Femur (tissue), 1 donor: ENCODE measurements at places on chromosomes 1 and 21.

DNA sequence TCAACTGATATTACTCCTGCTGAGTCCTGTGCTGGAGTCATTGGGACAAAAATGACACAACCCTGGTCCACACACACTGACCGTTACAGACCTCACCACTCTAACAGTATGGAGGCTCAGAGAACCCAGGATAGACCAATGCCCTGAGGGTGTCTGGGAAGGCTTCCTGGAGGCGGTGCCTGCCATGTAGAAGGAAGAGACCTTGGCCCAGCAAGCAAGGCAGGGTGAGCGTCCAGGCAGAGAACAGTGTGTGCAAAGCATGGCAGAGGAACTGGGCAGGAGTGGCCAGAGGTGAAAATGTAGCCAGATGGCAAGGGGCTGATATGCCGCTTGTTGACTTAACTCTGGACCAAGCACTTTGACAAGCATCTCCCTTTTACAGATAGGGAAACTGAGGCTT lies 85.5 kb downstream of the VWA5B1 start:
- DNase-seq = no peak

DNA sequence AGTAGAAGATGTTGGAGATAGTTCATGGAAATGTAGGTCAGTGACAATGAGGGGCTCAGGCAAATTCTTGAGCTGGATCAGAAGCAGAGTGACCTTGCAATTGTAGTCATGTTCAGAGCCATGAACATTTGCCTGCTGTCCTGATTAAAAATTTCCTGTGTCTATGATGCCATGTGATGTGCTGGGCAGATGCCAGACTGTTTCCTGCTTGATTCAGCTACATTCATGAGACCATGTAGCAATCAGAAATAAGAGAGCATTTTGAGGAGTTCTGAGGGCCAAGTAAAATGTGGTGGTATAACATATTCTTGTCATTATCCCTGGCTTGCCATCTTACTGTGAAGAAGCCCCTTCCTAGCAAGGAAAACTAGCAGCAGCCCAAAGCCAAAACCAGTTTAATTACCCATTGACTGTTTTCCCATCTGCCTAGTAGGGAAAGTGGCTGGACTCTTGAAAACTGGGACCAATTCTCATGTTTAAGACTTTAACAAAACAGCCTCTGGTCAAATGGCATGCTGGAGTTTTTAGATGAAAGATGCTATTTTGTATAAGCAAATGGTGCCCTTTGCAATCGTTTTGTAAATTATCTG lies 118.3 kb downstream of the NOS1AP start:
- DNase-seq = no peak

DNA sequence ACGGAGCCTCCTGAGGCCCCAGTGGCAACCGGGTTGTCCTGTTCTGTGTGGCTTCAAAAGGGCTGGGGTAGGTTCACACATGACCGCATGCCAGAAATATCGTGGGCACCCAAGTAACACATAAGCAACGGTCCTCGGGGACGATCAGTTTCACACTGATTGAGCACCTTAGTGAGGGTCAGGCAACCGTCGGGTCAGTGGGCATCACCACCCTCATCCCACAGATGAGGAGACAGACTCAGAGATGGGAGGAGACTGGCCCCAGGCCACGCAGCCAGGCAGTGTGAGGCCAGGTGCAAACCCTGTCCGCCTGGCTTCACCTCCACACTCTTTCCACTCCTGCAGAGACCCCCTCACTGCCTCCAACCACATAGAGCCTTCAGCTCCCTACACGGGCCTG lies 309.8 kb downstream of the MATN1 start:
- no peak for DNase-seq

GRCh38 chr21:32096411-32096810 lies 182.4 kb downstream of the MIS18A start:
- no peak for DNase-seq

GRCh38 chr1:197145446-197146024 lies 934 bp downstream of the ASPM start:
- no peak for DNase-seq

DNA sequence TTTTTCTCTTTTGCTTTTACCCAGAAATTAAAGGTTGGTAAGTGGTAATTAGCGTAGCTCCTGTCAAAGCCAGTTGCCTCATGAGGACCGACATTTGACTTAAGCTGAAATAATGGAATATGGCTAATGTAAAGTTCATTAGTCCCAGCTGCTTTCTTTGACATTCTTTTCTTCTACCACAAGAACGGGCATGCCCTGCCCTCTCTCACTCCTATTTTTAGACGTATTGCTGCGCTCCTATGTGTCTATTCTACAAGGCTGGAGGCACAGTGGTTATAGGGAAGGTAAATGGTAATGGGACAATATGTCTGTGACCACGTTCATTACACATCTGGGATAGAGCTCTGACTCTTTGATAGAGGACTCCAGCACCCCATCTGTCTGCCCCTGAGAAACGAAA lies 6.8 kb downstream of the CORT start:
- no peak for DNase-seq

DNA sequence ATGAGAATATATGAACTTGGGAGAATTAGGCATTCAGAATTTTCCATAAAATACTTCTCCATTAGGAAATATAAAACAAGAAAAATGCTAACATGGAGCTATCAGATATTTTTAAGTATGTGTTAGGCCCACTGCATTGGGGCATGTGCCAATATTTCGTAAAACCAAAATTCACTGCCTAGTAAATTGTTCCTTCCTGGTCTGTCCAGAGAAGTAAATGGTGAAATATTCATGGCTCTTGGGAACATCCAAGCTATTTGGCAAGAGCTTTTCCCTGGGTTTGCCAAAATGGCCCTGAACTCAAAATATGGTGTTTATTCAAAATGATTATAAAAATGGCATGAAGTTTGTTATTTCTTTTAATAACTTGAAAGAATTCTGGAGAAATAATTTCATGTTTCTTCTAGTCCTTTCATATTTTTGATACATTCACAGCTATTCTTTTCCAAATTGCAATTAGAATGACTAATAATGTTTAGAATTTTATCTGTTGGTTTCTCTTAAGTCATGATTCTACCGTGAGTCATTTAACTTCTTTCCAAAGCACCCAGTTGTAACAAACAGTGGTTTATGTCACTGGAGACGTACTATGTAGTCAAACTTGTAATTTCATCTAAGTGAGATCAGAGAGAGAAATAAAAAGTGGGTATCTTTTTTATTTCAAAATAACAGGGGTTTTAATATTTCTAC lies 25.7 kb upstream of the SLC19A2 start:
- DNase-seq = no peak

DNA sequence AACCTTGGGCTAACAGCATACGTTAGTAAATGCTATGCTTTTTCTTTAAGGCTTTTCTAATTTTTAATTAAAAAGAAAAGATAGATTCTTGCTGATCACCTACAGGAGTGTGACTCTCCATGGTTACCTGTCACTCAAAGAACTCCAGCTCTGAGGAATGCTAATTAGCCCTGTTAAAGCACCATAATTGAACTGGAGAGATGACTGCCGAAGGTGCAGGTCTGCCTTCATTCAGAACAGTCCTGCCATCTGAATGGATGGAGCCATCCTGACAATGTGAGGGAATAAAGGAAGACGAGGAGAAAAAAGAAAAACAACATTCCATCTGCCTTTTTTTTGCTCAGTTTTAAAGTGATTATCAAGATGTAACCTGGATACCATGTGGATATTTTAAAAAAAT lies 94.6 kb downstream of the ATP6V1G3 start:
- DNase-seq = no peak

- no peak for DNase-seq
Observed at GRCh38 chr1:93822730-93823425, 56.1 kb downstream of the DNTTIP2 start.

DNA sequence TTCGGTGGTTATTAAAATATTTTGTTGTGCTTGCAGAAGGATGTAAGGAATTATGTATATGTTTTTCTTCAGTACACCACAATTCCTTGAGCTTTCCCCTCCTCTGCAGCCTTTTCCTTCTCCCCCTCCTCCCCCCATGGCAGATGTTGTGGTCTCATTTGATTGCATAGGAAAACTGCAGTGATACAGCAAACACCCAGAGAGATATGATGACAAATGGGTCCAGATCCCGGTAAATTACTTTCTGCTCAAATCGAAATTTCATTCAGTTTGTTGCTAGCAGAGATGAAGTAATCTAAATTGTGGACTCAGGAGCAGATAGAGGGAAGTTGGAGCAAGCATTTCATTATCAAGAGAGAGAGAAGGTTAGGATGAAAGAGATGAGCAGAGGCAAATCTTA lies 9.9 kb downstream of the LMO4 start:
- no peak for DNase-seq

DNA sequence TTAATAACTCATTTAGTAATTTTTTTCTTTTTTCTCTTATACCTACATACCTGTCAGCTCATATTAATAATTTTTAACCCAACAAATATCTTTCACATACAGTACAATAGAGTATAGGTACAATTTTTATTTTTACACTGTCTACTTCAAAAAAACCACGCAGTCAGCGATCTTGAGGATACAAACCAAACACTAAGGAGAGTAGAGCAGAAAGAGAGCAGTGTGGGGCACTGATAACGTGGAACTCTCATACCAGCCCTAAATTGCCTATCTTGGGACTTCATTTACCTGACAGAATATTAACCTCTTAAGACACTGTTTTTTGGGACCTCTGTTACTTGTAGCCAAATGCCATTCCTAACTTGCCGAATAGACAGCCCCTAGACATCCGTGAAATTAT lies 5.5 kb downstream of the TRMT1L start:
- DNase-seq = no peak

DNA sequence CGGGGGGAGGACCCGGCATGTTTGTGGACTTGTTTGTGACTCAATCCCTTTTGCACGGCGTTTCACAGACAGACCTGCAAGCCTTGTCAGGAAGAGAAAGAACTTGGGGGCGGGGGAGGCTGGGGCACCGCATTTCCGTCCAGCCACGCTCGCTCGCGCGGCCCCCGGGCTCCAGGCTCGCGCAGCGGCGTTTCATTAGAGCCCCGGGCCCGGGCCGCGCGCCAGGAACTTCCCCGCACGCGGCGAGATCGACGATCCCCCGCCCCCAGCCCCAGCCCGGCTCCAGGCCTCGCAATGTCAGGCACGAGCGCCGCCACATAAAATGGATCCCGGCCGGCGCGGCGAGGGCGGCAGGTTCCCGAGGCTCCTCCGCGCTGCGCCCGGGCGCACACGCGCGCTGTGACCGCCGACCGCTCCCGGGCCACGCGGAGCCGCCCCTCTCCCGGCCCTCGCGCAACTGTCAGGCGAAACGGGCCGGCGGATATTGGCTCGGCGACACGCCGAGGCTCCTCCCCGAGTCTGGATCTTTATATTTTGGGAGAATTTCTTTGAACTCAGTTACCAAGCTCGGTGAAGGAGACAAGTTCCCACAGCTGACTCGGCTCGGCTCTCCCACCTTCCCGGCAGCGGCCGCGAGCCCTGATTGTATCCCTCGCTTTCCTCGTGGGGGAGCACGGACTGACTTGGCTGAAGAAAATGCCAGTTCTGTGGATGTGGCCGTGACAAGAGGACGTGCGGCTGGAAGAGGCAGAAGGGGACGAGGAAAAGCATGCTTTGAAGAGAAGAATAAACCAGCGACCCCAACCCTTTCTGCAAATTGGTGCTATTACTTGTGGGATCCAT lies at the start of gene KIF26B:
TSS of gene KIF26B (plus strand) at position 557 of the 843 bp plus-strand sequence. CDS start 440 bp downstream, outside the sequence.
- DNase-seq = peak; percentile 61

DNA sequence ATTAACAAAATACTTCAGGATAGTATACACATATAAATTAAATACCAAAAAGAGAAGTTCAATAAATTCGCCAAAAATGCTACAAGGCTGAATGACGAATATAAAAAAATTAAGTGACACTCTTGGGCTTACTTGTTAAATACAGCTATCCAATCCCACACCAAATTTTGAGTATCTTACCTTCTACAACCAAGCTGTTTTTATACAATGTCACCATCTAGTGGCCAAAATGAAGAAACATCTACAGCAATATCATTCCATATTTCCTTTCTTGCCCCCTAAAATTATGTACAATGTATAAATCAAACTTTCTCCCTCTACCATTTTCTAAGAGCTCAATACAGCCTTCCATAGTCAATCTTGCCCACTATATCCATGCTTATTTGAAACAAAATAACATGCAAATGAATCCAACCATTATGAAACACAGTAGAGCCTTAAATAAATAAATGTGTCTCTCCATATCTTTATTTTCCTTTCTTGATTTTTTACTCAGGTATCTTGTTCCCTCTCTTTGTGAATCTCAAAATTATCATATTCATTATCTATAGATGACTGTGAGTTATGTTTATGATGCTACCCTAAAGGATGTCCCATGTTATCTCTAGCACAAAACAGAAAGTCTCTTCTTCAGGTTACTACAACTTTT lies 86.3 kb downstream of the ACBD6 start:
- DNase-seq = no peak

- DNase-seq = peak; percentile 43
Observed at GRCh38 chr1:182484531-182485257, 34.7 kb downstream of the RGSL1 start.

- DNase-seq = no peak
Observed at GRCh38 chr1:84370266-84370665, 28.0 kb upstream of the DNASE2B start.

DNA sequence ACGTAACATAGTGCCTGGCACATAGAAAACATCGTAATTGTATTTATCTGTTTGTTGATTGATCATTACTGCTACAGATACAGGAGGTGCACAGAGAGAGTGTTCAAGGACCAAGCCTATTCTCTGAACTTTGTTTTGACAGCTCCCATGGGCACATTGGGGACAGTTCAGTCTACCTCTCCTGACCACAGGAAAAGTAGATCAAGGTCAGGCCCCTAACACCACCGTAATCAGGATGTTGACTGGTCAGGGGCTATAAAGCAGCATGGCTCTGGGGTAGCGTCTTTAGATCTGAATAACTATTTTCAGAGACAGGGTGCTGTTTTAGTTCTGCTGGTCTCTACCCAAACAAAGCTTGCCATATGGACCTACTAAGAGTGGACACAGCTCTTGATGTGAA lies 223.1 kb upstream of the IRF2BP2 start:
- no peak for DNase-seq

DNA sequence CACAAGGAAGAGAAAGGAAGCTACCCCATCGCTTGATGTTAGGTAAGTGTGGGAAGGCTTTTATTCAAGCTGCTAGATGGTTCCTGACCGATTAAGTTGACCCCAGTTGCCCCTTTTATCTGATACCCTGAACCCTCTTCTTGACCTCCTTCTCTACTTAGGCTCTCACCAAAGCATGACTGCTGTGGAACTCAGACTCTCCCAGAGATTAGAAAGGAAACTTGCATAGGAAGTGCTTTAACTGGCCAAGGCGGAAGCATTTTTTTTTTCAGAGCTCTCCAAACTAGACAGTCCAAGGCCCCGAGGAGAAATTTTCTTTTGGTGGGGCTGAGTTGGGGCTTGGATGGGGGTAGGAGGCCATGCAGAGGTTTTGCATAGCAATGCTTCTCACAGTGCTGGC lies 101.3 kb upstream of the USP24 start:
- DNase-seq = no peak

DNA sequence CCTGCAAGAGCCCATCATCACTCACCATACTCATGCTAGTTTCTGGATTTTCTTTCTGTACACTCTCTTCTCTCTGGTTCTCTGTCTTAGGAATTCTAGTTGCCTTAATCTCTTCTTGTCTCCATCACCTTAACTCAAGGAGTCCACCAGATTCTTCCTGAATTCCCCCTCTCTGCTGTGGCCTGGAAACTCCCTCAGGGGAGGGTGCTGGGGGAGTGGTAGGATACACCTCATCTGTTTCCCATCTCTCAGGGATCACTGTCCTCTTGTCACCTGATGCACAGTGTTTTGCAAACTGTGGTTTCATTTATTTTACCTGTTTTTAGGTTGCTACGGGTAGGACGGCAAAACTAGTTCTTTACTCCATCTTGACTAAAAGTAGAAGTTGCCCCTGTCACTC lies 6.6 kb upstream of the GNG12 start:
- DNase-seq = no peak
